ENCODE measurements at places on chromosomes 1 and 21.
A peak's percentile ranks its signal among the peaks of the same experiment; 100 is the strongest.

GRCh38 chr1:230393722-230394121 lies 32.4 kb downstream of the PGBD5 start:
- DNase-seq, result no peak

DNA sequence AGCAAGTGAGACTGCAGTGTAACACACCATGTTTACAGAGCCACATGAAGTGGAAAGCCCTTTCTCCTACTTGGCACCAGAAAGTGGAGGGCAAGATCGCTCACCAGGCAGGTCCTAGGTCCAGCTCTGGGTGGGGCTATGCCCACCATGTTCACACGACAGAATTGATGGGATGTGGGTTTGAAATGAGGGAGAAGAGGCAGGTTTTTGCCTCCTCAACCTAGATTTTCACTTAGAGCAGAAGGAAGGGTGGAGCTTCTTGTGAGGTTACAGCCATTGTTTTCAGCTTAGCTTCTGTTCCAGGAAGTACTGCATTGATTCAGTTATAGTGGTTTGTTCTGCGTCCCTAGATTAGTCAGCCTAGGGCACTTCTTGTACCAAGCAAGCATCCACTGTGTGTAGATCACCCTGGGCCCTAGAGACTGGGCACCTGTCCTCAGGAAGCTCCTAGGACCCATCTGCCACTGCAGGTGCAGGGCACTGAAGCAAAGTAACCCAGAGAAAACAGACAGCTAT lies 2.3 kb downstream of the CD53 start:
- DNase-seq, result peak; percentile 92

DNA sequence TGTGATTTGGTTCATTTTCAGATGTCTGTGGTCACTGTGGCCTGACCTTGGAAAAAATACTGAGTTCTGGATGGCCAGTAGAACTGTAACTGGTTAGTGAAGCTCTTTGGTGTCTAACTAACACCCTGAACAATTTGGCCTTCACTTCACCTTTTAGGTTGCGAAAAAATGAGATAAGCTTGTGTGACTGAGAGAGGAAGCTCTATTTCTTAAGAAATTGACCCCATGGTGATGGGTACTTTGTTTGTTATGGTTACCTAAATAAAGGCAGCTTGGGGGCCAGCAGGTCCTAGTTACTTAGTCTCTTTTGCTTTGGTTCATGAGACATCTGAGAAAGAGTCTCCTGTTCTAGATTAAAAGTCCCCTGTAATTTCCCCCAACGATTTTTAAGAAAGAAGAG lies 181.6 kb downstream of the ZNF326 start:
- DNase-seq, result no peak

DNA sequence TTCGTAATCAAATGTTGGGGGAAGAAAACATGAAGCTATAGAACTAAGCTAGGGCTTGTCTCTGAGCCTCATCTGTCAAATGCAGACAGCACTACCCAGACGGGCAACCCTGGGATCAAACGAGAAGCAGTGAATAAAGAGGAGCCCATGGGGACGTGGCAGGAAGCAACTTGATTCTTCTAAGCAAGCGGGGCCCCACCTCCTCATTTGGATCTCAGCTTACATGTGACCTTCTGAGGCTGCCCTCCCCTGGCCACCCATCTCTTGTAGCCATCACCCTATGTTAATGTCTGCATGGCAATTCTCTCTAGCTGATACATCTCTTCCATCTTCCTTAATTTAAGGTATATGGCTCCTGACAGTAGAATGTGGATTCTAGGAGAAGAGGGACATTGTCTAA lies 171.3 kb downstream of the IGSF21 start:
- no peak for DNase-seq

- DNase-seq, result no peak
Measured at GRCh38 chr1:37094302-37094701, 60.0 kb upstream of the GRIK3 start.

DNA sequence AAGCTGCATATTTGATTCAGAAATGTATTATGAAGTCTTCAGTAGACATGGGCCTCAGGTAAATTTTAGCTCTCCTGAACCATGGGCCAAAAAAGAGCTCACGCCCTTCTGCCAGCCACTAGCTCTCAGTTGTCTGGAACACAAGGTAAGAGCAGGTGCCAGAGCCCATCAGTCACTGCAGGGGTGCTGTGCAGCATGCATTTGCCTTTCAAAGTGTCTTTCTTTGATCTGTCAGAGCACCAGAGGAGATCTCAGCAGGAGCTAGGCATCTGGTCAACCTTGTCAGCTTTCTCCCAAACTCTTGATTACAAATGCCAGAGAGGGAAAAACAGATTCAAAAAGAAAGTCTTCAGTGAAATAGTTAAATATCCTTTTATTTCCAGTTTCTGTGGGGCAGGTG lies 332.3 kb downstream of the COL11A1 start:
- no peak for DNase-seq

GRCh38 chr1:31181515-31182343 lies 58.0 kb downstream of the NKAIN1 start:
- DNase-seq, result peak; percentile 61

- DNase-seq, result no peak
Measured at GRCh38 chr21:16838331-16838730, 674.5 kb upstream of the CXADR start.

DNA sequence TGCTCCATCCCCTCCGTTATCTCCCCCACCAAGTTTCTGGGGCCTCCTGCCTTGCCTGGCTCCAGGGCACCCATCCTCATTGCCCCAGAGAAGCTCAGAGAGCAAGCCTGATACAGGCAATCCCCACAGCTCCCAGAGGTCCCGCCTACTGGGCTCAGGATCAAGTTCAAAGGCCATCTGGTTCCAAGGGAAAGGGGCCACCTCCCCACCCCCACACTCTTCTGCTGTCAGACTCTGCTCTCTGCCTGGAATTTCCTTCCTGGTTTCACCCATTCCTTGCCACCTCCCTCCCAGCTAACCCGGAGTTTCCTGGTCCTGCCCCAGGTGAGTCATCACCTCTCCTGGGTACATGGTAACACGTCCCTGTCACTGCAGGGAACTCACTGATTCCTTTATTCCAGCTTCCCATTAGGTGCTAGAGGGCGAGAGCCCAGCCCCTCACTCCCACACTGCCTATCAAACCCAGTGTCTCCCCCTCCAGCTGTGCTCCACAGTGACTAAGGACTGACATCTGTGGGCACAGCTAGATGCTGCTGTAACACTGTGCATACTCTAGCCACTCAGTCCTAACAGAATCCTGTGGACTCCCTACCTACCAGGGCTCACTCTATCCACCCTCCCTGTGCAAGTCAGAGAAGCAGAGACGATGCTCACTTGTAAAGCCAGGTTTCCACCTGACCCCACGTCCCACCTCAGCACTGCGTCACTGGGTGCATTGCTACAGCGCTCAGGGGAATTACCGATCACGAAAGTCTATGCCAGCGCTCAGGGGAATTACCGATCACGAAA lies 21.8 kb downstream of the RSPH1 start:
- DNase-seq, result no peak

DNA sequence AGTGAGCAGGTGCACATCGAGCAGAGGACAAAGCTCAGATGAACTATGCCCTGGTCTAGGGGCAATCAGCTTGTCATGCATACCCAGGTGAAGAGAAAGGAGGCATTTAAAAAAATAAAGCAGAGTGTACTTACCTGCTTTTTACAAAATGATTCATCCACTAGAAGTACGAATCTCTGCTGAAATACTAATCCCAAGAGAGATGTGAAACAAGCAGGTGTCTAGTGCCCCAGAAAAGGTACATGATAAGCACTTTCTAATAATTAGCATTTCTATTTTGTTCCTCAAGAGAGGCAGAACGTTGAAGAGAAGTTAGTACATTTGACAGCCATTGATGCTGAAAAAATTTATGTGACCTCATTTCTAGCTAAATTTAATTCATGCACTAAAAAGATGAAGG lies 31.1 kb downstream of the CHODL start:
- DNase-seq, result no peak

GRCh38 chr1:172613294-172613693 lies 45.6 kb upstream of the FASLG start:
- no peak for DNase-seq

GRCh38 chr1:22791831-22792347 lies 81.2 kb downstream of the EPHB2 start:
- DNase-seq, result no peak

DNA sequence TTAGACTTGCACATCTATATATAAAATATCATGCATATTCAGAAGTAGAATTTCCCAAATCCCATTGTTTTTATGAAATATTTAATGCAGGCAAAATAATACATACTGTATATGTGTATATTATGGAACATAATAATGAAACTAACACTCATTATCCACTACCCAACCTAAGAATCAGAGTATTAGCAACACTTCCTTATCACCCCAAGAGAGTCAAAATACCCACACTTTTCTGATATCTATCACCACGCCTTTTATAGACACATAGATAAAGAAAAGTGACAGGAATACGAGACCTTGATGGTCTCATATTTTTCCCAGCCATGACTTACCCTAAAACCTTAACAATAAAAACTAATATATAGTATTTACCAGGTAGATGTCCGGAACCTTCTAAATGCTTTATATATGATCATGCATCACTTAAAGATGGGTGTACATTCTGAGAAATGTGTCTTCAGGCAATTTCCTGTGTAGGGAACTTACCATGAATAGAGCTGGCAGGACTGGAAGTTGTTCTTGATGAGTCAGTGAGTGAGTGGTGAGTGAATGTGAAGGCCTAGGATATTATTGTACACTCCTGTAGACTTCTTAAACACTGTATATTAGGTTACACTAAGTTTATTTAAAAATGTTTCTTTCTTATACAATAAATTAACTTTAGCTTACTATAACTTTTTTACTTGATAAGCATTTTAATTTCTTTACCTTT lies 45.5 kb downstream of the TNFSF4 start:
- DNase-seq, result peak; percentile 39
